ENCODE measurements at places on chromosomes 1 and 21. TPM values are rescaled to one million over a fixed set of nuclear protein-coding genes. Genes with fewer than 3 reads are reported as not detected.

TTC22 gene
- total RNA-seq: 0.12 TPM

SLC19A1 gene
- 4.1 TPM for total RNA-seq

REG4 gene
- not detected for total RNA-seq

CEP170 gene
- 27.2 TPM for total RNA-seq

C1orf74 gene
- 2.5 TPM for total RNA-seq

HHAT gene
- total RNA-seq: 2.8 TPM

HIVEP3 gene
- 5.0 TPM for total RNA-seq

SMIM1 gene
- 9.4 TPM for total RNA-seq

DHRS3 gene
- total RNA-seq: 48.5 TPM

GRCh38 chr21:26964170-26964778, 2.6 kb downstream of the ADAMTS5 start:
- peak; percentile 73 for DNase-seq

- no peak for DNase-seq
Observed at GRCh38 chr21:21187579-21187978, 189.4 kb downstream of the NCAM2 start.

DNA sequence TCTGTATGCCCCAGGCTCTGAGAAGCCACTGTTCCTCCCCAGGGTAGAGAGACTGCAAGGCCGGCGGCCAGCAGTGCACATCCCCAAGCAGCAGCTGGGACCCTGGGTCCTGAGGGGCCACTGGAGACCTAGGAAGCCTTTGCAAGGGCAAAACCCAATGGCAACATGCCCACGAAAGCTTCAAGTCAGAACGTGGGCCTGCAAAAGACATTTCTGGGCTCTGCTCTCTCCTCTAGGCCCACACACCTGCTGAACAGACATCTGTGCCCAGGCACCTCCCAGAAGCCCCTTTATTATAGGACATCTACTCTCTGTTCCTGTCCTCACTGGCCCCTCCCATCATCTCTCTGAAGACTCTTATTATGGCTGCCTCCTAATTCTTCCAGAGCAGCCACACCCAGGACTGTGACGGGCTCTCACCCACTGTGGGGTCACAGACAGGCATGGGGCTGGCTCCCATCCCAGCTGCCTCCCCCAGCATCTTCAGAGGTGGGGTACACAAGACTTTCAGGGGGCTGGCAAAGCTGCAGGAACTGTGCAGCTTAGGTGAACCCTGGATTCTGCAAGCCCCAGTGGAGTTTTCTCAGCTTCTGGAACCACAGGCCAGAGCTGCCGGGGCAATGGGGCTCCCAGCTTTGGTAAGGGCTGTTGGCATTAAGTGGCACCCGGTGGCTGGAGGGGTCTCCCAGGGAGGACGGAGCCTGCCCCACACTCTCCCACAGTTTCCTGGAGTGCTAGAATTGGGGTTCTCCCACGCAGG, 12.6 kb downstream of the TRIM11 start:
- DNase-seq: peak; percentile 49

GRCh38 chr1:18569811-18570545, 60.7 kb upstream of the PAX7 start:
- DNase-seq: no peak

DNA sequence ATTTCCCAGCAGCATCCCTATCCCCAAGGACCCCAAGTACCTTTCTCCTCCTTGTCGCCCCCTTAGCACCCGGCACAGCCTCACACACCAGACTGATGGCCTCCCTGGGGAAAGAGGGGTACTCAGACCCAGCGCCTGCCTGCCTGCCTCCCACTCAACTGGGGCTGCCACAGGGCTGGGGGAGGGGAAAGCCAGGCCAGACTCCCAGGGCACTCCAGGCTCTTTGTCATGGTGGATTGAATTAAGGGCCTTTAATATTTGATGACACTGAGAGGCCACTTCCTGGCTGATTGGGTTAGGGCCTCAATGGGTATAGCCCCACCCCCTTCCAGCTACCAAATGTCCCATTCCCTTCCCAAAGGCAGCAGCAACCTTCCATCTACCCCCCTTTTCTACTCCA, 1.8 kb downstream of the SHC1 start:
- DNase-seq: no peak

- no peak for DNase-seq
Observed at GRCh38 chr1:227824204-227824603, 8.7 kb downstream of the PRSS38 start.

GRCh38 chr21:15370462-15370975, 305.7 kb upstream of the NRIP1 start:
- DNase-seq: no peak

DNA sequence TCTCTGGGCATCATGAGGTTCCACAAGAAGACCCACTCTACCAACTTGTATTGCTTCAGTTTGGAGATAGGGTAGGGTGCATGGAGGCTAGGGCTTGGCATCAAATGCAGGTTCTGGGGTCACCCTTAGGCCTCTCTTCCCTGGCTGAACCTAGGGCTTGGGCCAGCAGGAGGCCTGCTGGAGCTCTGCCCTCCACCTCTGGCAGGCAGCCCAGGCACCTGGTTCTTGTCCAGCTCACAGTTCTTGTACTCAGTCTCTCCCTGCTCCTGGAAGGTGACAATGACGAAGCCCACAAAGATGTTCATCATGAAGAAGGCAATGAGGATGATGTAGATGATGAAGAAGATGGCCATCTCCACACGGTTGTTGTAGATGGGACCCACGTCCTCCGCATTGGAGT, 37.5 kb upstream of the KIF21B start:
- peak; percentile 37 for DNase-seq

- DNase-seq: no peak
Observed at GRCh38 chr1:35454176-35454575, 103.0 kb downstream of the KIAA0319L start.

GRCh38 chr1:60867782-60868181, 214.6 kb upstream of the NFIA start:
- no peak for DNase-seq

GRCh38 chr1:4055294-4055967, 155.4 kb upstream of the C1orf174 start:
- DNase-seq: no peak

DNA sequence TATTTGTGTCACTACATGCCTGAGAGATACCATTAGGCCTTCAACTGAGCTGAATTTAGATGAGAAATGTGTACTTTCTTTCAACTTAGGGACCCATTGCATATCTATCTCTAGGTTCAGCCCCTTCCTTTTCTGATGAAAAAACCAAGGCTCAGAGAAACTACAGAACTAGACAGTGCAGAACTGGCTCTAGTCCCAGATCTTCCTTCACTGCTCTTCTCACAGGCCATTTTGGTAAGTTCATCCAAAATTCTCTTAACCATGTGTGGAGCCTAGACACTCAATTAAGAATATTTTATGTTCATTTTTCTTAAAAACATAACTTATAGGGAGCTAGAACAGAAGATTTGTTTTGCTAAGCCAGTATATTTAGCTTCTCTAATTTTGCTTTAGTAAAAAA, 128.9 kb downstream of the ASTN1 start:
- no peak for DNase-seq

DNA sequence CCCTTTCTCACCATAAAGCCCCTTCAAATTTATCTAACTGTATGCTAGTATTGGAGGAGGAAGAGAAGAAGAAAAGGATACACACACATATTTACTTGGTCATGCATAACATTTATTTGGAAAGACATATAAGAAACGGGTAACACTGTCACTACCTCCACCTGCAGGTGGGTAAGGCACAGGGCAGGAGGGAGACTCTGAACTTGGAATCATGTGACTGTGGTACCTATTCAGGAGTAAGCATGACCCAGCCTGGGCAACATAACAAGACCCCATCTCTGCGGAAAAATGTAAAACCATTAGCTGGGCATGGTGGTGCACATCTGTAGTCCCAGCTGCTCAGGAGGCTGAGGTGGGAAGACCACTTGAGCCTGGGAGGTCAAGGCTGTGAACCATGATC, 1.4 kb upstream of the PADI6 start:
- no peak for DNase-seq

DNA sequence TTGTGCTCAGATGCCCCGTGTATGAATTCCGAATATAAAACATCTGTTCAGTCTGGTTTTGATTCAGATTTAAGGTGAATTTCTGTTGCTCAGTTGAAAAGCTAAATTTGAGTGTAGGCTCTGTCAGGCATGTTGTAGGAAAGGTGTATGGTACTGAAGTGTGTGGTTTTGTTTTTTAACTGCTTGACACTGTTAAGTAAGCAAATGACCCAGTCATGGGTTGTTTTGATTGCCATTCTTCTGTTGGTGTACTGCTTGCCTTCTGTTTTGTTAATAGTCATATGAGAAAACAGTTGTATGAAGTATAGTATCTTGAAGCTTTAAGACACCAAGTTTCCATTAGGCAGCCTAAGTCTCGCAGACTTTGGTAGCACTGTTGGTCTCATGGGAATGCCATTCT, 10.0 kb downstream of the MRPS6 start:
- DNase-seq: no peak

DNA sequence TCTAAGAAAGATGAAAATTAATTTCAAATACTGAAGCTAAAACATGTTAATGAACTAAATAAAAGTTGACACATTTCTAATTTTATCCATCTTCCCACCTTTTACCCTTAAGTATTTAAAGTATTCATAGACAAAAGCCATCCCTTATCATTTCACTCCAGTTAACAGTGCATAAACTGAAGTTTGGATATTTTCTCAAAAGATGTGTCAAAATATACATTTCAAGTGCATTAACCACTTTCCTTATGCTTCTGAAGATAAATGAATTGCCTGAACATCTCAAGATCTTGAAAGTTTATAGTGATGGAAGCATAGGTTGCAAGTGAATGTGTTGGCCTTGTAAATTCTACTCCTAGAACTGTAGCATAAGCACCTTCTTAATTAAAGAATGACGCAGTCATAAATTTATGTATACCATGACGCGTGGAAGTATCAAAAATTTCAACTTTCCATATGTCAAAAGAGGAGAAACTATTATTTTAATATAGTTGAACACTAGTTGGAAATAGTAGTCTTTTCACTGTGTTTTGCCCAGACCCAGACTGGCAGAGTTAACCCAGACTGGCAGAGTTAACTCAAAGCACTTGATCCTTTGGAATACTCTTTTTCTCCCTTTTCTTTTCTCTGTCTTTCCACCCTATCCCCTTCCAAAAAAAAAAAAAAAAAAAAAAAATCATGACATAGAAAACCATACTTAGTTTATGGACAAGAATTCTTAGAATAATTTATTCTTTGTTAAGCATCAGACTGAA, 282.6 kb upstream of the C1orf105 start:
- DNase-seq: no peak

DNA sequence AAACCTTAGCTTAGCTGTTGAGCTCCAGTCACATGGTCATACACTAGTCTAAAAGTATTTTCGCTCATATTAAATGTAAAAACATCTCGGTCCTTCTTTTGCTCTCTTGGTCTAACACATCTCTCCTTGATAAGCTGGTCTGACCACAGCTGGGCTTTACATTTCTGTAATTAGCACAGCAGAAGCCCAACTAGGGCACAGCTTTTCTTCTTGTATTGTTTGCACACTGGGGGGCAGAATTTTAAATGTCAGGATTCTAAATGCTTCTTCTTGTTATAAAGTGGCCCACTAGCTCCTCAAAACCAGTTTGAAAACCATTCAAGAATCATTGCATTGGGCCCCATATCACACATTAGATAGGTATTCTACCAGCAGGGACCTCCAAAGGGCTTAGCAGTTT, 289.1 kb upstream of the PKN2 start:
- no peak for DNase-seq

DNA sequence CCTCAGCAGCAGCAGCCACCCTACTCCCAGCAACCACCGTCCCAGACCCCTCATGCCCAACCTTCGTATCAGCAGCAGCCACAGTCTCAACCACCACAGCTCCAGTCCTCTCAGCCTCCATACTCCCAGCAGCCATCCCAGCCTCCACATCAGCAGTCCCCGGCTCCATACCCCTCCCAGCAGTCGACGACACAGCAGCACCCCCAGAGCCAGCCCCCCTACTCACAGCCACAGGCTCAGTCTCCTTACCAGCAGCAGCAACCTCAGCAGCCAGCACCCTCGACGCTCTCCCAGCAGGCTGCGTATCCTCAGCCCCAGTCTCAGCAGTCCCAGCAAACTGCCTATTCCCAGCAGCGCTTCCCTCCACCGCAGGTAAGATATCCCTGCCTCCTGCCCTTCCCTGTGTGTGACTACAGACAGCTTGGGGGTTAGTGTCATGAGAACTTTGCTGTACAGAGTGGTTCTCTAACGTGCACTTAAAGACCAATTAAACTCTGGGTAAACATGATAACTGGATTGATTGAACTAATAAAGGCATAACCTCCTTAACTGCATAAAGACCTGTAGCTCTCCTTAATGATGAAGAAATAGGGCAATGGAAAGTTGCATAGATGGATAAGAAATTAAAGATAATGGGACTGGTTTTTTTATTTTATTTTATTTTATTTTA, 35.6 kb downstream of the ARID1A start:
- no peak for DNase-seq

DNA sequence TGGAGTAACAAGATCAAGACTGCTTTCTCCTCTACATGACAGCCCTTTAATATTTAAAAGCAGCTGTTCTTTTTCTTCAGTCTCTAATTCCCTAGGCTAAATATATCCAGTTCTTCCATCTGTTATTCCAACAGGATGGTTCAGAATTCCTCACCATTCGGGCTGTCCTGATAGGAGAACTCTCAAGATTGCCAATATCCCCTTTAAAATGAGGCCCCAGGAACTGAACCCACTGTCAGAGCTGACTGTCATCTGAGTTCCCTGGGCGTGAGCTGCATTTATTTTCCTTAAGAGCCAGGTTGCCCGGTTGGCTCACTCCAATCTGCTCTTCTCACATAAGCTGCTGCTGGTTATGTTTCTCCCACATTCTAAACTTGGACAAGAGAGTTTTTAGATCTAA, 177.6 kb downstream of the MIS18A start:
- DNase-seq: no peak

Data from heart left ventricle (tissue), 16 donors.